Cardiac septum (tissue), 1 donor: ENCODE measurements at places on chromosomes 2 and 18. TPM values are rescaled to one million over a fixed set of nuclear protein-coding genes. Genes with fewer than 3 reads are reported as not detected.

GRCh38 chr2:238263204-238264071 lies 23.6 kb upstream of the HES6 start:
- peak; percentile 95 for DNase-seq

DNA sequence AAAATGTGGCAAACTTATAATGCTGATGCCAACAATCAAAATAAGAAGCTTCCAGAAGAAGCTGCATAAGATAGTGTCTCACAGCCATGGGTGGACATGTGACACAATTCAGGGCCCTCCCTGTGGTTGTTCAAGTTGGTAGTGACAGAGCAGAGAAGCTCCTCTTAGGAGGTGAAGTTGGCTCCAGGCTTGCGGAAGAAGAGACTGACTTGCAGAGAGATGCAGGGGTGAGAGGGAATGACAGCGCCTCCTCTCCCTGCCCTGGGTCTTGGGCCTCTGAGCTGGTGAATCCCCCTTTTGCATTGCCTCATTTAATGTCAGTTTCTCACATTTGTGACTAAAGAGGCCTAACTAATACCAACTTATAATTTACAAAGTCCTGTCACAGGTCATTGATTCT lies 23.0 kb upstream of the RHOB start:
- no peak for DNase-seq

DNA sequence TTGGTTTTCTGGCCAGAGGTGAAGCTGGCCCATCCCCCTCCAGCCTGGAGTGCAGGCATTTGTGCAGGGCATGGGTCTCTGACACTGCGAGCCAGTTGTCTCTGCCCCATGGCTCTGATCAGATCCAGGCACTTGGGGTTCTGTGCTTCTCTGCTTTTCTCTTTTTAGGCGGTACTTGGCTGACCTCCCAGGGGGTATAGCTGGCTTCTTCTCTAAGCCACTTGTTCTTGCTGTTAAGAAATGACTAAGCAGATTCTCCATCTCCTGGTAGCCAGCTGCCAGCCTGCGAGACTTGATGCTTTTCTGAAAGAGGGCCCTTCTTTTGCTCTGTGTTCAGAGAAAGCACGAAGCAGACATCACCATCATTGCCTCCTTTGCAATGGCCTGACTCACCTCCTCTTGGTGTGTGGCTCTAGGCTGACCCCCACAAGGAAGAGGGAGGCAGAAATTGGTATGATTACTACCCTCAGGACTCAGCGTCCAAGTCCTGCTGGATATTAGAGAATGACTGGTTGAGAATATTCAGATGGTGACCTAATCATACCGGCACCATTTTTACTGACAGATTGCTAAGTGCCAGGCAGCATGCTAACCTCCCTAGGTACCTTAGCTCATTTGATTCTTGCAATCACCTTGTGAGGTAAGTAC lies 32.7 kb downstream of the TNP1 start:
- DNase-seq: no peak

- DNase-seq: no peak
Measured at GRCh38 chr2:113169586-113169985, 4.2 kb upstream of the PSD4 start.

DNA sequence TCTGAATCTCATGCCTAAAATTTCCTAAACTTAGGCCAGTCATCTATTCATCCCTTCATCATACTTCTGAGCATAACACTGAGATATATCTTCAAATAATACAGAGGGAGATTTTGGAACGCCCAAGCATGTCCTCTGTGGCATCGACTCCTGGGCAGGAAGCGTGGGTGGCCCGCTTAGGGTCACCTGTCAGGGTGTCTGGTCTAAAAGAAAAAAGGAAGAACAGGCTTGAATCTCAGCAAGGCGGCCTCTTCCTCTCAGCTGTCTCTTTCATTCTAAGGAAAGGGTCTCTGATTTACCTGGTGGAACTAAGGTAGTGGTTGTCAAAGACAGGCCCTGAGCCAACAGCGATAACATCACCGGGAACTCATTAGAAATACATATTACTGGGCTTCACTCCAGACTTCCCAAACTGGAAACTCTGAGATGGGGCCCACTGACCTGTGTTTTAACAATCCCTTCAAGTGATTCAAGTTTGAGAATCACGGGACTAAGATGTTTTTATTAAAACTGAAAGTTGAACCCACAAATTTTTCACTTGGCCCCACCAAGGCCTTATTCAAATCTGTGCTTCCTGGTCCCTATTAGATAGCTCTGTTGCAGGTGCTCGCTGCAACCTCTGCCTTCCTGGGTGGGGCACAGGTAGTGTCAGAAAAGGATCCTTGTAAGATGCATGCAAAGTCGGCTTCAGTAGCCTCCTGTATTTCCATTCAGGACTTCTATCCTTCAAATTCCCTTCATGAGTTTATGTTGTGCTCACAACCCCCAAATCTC lies 162.3 kb upstream of the CCDC68 start:
- no peak for DNase-seq

- DNase-seq: no peak
Measured at GRCh38 chr2:150732064-150732463, 244.6 kb upstream of the RND3 start.

DNA sequence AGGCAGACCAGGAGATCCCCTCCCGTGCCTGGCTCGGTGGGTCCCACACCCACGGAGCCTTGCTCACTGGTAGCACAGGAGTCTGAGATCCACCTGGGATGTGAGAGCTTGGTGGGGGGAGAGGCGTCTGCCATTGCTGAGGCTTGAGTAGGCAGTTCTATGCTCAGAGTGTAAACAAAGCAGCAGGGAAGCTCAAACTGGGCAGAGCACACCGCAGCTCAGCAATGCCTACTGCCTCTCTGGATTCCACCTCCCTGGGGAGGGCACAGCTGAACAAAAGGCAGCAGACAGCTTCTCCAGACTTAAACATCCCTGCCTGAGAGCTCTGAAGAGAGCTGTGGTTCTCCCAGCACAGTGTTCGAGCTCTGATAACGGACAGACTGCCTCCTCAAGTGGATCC lies 85.1 kb downstream of the UGP2 start:
- no peak for DNase-seq

- DNase-seq: no peak
Measured at GRCh38 chr2:151845884-151846283, 17.7 kb upstream of the ARL5A start.

- no peak for DNase-seq
Measured at GRCh38 chr18:39701055-39701783, 2135.6 kb upstream of the CELF4 start.

DNA sequence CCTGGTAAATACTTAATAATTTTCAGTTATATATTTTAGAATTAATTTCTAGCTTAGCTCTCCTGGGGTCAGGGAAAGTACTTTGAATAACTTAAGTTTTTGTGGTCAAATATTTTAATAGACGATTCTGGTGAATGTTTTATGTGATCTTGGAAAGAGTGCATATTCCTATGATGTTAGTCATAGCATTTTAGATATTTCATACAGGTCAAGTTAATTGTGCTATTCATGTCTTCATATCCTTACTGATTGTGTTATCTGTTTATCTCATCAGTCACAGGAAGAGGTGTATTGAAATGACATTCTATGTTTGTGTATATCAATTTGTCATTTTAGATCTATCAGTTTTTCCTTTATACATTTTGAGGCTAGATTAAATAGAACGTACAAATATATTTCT lies 576.2 kb downstream of the CPS1 start:
- no peak for DNase-seq

GRCh38 chr2:152525277-152525838 lies 190.4 kb downstream of the FMNL2 start:
- DNase-seq: no peak

GRCh38 chr2:182543741-182544525 lies 117.1 kb upstream of the PDE1A start:
- no peak for DNase-seq

- no peak for DNase-seq
Measured at GRCh38 chr2:1701556-1702185, 42.6 kb downstream of the PXDN start.

- DNase-seq: no peak
Measured at GRCh38 chr2:189213250-189213649, 33.7 kb upstream of the COL5A2 start.

TUBA4A gene
- total RNA-seq: 164 TPM

FSHR gene
- not detected for total RNA-seq

NPPC gene
- 0.30 TPM for total RNA-seq

STAT4 gene
- 37.8 TPM for total RNA-seq

RTP5 gene
- total RNA-seq: 0.08 TPM

SLC5A7 gene
- not detected for total RNA-seq

DTNA gene
- total RNA-seq: 208 TPM
